ENCODE measurements at places on chromosomes 13 and 19.

DNA sequence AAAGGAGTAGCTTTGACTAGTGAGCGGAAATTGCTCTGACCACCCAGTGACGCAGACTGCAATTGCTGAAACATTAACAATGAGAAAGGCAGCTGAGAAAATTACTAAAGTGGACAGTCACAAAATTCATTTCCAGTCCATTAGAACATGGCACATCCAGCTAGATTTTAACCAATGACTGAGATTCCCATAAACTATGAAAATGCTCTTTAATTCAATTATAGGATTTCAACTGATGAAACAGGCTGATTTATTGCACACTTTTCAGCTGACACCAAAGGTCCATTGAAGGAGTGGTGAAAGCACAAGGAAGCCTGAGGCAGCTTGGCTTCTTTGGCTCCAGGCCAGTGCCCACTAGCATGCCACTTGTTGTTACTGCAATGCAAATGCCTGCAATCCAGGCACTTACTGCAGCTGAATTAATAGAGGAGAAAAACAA, 933.4 kb downstream of the SLITRK6 start:
- DNase-seq, result peak; percentile 20

GRCh38 chr13:29108068-29108786, 288.1 kb downstream of the MTUS2 start:
- DNase-seq, result no peak

GRCh38 chr19:33295621-33296487, 6.5 kb downstream of the CEBPA start:
- DNase-seq, result no peak

DNA sequence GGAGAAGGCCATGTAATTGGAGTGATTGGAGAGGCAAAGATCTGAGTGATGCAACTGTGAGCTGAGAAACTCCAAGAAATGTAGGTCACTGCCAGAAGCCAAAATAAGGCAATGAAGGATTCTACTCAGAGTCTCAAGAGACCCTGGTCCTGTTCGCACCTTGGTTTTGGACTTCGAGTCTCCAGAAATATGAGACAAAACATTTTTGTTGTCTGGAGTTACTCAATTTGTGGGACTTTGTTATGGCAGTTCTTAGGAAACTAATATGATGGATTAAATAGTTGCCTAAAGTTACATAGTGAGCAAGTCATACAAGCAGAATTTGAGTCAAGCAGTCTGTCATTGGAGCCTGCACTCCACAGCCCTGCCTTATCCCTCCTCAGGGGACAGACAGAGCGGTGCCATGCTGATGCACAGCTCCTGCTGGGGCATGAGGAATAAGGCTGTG, 104.2 kb downstream of the ITGBL1 start:
- DNase-seq, result no peak

DNA sequence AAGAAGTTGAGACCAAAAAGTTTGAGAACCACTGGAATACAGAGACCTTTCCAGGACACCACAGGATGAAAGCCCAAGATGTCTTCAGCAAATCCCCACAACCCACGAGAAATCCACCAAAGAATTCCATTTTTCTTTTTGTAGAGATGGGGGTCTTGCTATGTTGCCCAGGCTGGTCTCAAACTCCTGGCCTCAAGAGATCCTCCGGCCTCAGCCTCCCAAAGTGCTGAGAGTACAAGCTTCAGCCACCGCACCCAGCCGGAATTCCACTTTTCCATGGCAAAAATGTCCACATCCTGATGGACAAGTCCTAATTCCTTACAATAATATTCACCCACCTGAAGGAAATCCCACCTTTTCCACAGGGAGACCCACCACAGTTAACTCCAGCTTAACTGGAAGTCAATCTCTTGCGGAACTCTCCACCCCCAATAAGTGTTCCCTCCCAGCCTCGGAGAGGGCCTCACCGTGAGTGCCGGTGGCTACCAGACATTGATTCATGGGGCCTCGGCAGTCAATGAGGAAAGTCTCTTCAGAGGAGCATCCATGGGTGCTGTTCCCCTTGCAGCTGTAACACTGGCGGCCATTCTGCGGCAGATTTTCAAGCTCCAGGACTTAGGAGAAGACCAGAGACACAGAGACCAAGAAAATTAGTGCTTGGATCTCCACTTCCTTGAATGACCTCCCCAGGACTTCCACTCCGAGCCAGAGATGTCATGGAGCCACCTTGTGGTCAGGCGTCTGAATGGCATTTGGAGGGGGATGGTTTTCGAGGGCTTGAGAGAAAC, 12.3 kb upstream of the CADM4 start:
- peak; percentile 88 for DNase-seq

GRCh38 chr13:108044954-108045353, 170.4 kb downstream of the LIG4 start:
- no peak for DNase-seq

DNA sequence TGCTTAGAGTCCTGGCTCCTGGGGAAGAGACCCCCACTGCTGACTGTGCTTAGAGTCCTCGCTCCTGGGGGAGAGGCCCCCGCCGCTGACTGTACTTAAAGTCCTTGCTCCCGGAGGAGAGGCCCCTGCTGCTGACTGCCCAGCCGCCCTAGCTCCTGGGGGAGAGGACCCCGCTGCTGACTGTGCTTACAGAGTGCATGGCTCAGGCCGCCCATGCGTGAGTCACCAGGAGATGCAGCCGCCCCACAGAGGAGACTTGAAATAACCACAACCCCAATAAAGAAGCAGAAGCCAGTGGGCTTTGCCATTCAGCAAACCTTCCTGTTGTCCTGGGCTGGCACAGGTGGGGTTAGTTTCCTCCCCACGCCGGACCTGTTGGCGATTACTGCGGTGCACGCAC, 79.2 kb upstream of the C13orf46 start:
- DNase-seq, result no peak

DNA sequence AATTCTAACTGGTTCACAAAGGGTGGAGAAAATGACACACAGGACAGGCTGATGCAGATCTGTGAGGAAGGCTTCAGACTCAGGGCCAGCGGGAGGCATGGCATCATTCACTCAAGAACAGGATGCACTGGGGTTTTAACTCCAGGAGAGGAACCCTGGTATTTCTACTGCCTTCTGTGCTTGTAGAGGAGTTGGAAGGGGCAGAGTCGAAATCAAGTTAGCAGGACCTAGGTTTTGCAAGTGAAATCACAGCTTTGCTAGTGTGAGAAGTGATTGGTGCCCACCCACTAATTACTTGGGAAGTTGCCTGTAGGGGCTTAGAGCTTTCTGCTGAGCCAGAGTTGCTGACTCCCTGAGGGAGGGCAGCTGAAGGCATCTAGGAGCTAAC, 92.7 kb downstream of the AKAP11 start:
- no peak for DNase-seq

DNA sequence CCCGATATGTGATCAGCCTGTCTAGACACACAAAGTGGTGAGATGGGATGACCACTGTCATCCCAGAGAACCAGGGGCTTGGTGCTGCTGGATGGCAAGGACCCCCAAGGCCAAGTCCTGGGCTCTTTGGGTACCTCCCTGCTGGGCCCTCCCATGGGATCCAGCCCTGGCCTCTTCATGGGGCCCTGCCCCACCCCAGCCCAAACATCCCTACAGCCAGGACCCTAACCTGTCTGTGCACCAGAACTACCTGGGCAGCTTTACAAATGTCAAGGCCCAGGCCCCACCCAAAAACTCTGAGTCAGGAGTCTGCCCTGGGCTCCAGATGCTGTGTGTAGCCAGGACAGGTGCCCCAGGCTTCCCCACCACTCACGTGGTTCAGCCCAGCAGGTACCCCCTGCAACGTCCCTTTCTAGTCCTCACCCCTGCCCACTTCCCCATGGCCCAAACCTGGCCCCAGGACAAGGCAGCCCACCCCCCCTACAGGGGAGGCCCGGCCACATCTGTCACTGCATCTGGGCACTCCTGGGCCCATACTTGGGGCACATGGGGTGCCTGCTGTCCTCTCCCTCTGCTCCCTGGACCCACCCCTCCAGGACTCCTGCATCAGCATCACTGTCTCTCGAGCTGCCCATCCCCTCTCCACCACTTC, 233.5 kb downstream of the TUBA3C start:
- no peak for DNase-seq

DNA sequence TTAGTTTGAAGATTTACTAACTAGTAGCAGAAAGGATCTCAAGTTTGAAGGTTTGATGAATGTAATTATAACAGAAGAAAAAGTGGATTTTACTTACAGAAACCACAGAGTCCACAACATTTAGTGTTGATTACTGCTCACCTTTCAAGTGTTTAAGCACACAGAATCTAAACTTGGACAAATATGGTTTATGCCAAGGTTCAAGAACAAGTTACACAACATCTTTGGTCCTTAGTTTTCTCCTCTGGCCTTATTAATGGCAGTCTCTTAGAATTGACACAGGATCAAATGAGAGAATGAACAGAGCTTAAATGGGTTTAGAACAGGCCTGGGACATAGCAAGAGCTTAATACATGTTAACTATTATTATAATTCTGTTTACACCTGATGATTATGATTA, 133.0 kb downstream of the RBM26 start:
- DNase-seq, result no peak

- no peak for DNase-seq
Measured at GRCh38 chr19:1389033-1389940, 5.6 kb downstream of the NDUFS7 start.

GRCh38 chr13:105806628-105806920, 728.9 kb downstream of the EFNB2 start:
- DNase-seq, result no peak

DNA sequence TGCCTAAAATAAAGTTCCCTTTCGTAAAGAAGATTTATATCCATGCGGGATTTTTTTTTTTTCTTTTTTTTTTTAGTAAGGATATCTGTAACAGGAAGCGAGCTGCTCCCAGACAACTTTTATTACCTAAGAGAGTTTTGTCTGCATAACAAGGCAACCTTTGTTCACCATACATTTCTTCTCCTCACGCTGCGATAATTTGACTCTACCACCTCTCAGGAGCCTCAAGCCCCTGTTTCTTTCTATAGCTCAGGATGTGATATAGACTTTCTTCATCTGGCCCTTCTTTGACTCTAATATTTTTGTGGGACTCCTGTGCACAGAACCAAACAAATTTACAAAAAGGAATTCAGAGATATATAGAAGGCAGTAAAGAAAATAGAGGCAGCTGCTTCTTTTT, 1053.7 kb upstream of the SPRY2 start:
- DNase-seq, result no peak

DNA sequence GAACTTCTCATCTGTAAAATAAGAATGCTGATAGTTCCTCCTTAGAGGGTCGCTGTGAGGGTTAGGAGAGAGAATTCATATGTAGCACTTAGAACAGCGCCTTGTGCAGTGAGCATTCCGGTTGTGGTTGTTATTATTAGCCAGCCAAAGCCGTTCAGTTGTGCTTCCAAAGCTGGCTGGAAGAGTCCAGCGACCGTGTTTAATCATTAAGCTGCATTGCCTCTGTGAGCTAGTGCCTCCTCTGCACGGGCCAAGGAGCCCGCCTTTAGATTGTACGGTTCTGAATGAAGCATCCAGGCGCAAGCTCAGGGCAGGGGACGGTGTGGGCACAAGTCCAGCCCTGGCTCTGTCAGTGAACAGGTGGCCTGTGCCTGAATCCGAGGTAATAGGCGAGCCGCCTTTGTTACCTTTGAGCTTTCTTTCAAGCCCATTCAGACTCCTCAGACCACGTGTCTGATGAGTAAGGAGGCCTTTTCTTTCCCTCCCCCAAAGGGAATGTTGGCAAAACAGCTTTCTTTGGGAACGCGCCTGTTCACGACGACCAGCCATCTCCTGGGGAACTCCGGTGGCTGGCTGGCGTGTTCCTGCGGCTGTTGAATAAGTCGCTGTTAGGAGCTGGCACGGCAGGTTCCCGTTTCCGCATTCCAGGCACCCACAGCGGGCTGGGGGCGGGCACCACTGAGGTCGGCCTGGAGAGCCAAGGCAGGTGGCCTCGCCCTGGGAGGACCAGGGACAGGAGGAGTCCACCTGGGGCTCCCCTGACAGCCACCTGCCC, 25.1 kb downstream of the SIPA1L3 start:
- DNase-seq, result peak; percentile 91

DNA sequence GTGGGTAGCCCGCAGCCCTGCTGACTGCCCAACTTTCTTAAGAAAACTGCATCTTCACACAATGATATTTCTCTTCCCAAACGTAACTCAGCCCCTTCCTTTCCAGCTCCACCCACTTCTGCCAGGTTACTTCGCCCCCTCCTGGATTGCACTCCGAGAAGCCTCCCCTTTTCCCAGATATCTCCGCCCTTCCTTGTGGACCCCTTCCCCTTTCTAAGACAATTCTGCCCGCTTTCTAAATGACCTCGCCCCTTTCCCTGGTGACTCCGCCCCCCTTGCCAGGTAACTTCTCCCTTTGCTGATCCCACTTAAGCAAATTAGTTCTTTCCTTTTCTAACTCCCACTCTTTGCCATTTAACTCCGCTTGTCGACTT, 2.6 kb downstream of the VSIG10L start:
- DNase-seq, result no peak

- DNase-seq, result no peak
Measured at GRCh38 chr13:65677906-65678305, 1552.2 kb downstream of the PCDH9 start.

- no peak for DNase-seq
Measured at GRCh38 chr13:83065108-83065507, 817.2 kb downstream of the SLITRK1 start.

DNA sequence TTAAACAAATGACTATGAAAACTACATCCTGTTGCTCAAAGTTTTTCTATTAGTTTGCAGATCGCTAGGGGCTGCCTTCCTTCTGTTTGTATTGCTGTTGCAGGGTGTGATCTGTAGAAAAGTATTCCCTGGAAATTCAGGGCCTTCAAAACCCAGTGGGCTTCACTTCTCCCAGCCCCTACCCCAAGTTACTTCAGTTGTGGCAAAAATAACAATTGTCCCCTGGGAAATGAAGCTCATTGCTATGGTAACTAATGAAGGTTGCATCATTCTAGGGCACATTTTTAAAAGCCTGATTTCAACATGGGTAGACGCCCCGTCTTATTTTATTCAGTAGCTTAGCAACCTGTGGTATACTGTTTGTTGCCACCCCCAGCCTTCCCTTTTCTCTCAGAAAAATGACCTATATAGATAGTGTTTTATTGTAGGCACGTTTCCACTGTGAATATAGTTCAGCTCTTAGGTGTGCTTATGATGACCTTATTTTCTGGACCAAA, 60.9 kb downstream of the WDFY2 start:
- DNase-seq, result no peak

Measured in G401 (cell line).